ENCODE measurements at places on chromosomes 11 and 22.

DNA sequence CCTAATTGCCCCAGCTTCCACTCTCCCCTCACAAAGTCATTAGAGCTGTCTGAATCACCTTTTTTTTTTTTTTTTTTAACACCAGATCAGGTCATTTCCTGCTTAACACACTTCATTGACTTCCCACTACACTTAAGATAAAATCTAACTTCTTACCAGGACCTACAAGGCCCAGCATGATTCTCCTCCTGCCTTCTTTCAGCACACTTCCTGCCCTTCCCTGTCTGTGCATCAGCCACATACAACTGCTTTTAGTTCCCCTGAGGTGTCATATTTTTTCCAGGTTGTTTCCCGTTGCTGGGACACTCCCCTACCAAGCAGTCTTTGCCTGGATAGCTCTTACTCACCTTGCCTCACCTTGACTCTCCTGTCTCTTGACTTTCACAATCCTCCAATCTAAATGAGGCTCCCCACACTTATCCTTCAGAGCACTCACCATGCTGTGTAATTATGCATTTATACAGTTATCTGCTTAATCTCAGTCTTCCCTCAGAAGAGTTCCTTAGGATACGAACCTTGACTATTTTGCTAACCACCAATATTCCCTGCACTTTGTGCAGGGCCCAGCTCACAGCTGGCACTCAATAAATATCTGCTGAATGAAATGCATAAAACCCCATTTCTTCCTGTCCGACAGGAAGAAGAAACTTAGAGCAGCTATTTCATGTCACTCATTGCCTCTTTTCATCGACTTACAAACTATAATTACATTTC lies 96.6 kb upstream of the AKIP1 start:
- DNase-seq, result no peak
- H3K27ac ChIP-seq, result no peak overlapping the region
- H3K27me3 ChIP-seq, result no peaks in the 10 kb centered on the region

DNA sequence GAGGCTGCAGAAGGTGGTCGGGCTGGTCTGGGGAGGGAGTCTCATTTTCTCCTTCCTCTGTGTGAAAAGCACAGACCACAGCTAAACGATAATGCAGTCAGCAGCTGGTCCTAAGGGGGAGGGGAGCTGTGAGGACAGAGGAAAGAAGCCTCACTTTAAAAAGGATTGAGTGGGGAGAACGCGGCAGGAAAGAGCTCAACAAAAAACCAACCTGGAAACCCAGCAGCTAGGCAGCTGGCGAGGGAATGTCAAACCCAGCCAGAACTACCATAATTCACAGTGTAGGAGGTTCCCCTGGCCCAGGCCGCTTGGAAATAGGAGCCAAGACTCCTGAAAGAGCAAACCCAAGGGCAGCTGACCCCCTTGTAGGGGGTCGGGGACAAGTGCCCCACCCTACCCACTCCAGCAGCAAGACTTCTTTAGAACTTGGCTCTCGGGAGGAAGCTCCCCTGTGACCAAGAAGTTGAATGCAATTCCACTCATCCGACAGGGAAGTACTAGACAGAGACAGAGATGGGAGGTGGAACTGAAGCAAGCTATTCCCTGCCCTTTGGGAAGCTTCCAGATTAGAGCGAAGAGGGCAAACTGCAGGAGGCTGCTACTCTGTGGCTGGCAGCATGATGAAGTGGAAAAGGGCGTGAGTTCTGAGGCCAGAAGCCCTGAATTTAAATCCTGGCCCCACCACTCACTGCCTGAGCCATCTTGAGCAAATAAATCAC lies 16.5 kb upstream of the DGKZ start:
- peaks cover 14% of the 10 kb centered on the region for H3K27me3 ChIP-seq
- no peak overlapping the region for H3K27ac ChIP-seq
- H3K4me3 ChIP-seq, result no peak overlapping the region
- DNase-seq, result peak; percentile 56
- H3K36me3 ChIP-seq, result no peaks in the 10 kb centered on the region
- peaks cover 19% of the 10 kb centered on the region for H3K4me1 ChIP-seq

GRCh38 chr11:8713760-8714454 lies 31.3 kb downstream of the RPL27A start:
- H3K27ac ChIP-seq, result no peak overlapping the region
- H3K36me3 ChIP-seq, result peaks cover 2% of the 10 kb centered on the region
- no peaks in the 10 kb centered on the region for H3K27me3 ChIP-seq
- peaks cover 6% of the 10 kb centered on the region for H3K4me1 ChIP-seq
- H3K4me3 ChIP-seq, result no peak overlapping the region

GRCh38 chr11:13495929-13496328 lies at the start of gene PTH:
PTH (minus strand) TSS chr11:13495997; CDS start chr11:13492855, 3,142 bp downstream.
- H3K27ac ChIP-seq, result no peak within 1 kb of the TSS
- no peaks in the 10 kb centered on the region for H3K4me1 ChIP-seq
- DNase-seq, result no peak
- no peaks in the 10 kb centered on the region for H3K36me3 ChIP-seq
- no peaks in the 10 kb centered on the region for H3K27me3 ChIP-seq
- H3K4me3 ChIP-seq, result no peak within 1 kb of the TSS

GRCh38 chr11:34344768-34345539 lies 12.9 kb downstream of the ABTB2 start:
- no peaks in the 10 kb centered on the region for H3K36me3 ChIP-seq
- H3K4me3 ChIP-seq, result no peak overlapping the region
- no peak overlapping the region for H3K27ac ChIP-seq
- peaks cover 5% of the 10 kb centered on the region for H3K4me1 ChIP-seq

- H3K4me1 ChIP-seq, result peaks cover 26% of the 10 kb centered on the region
- H3K36me3 ChIP-seq, result no peaks in the 10 kb centered on the region
- DNase-seq, result no peak
- H3K4me3 ChIP-seq, result no peak overlapping the region
- no peak overlapping the region for H3K27ac ChIP-seq
- H3K27me3 ChIP-seq, result no peaks in the 10 kb centered on the region
These were observed 18.6 kb downstream of the TREH start for GRCh38 chr11:118660681-118661424.

DNA sequence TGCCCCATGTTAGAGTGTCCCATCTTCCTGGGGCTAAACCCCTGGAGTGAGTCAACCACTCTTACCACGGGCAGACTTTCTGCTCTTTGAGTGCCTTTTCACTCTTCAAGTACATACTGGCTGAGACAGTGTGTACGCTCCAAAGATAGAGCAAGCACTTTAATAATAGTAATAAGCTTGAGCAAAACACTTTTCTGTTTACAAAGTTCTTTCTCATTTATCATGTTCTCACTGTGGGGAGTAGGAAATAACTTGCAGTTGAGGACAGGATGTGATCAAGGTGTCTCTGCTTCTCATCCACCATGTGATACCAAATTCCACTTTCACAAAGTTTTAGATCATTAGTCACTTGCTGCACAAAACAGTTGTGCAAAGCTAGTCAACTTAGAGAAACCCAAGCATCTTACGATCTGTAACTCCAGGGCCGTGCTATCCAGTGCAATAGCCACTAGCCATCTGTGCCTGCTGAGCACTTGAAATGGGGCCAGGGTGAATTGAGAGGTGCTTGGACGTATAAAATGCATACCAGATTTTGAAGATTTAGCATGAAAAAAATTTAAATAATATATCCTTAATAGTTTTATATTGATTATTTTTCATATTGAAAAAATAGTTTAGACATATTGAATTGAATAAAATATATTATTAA lies 135.3 kb downstream of the KIF18A start:
- H3K27ac ChIP-seq, result no peak overlapping the region
- no peaks in the 10 kb centered on the region for H3K4me1 ChIP-seq
- DNase-seq, result no peak
- no peaks in the 10 kb centered on the region for H3K36me3 ChIP-seq
- H3K4me3 ChIP-seq, result no peak overlapping the region
- H3K27me3 ChIP-seq, result no peaks in the 10 kb centered on the region

GRCh38 chr11:47137476-47137875 lies 39.2 kb downstream of the ARFGAP2 start:
- no peaks in the 10 kb centered on the region for H3K27me3 ChIP-seq
- no peak overlapping the region for H3K27ac ChIP-seq
- H3K4me1 ChIP-seq, result no peaks in the 10 kb centered on the region
- H3K4me3 ChIP-seq, result no peak overlapping the region

DNA sequence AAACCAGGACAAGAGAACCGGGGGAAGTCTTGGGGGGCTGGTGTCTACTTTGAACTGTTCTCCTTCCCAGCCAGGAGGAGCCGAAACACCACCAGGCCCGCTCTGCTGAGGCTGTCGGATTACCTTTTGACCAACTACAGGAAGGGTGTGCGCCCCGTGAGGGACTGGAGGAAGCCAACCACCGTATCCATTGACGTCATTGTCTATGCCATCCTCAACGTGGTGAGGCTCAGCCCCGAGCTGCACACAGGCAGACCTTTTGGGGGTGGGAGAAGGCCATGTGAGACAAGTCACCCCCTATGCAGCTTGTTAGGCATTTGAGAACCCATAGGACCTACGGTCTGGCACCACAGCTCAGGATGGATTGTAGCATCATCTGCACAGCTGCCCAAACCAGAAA lies 2.8 kb downstream of the HTR3A start:
- H3K27ac ChIP-seq, result no peak overlapping the region
- no peak for DNase-seq
- peaks cover 3% of the 10 kb centered on the region for H3K27me3 ChIP-seq
- H3K4me3 ChIP-seq, result no peak overlapping the region

- no peaks in the 10 kb centered on the region for H3K36me3 ChIP-seq
- H3K4me1 ChIP-seq, result no peaks in the 10 kb centered on the region
- DNase-seq, result no peak
These were observed 110.5 kb downstream of the MICAL3 start for GRCh38 chr22:17913801-17914347.

- no peak overlapping the region for H3K4me3 ChIP-seq
- H3K4me1 ChIP-seq, result no peaks in the 10 kb centered on the region
- H3K27me3 ChIP-seq, result no peaks in the 10 kb centered on the region
- peaks cover 32% of the 10 kb centered on the region for H3K36me3 ChIP-seq
- no peak overlapping the region for H3K27ac ChIP-seq
- DNase-seq, result no peak
These were observed 31.7 kb downstream of the ALG12 start for GRCh38 chr22:49886346-49887063.

- no peak overlapping the region for H3K27ac ChIP-seq
- no peak overlapping the region for H3K4me3 ChIP-seq
- H3K27me3 ChIP-seq, result no peaks in the 10 kb centered on the region
- no peak for DNase-seq
- no peaks in the 10 kb centered on the region for H3K4me1 ChIP-seq
- H3K36me3 ChIP-seq, result no peaks in the 10 kb centered on the region
These were observed 11.9 kb downstream of the LMO1 start for GRCh38 chr11:8251616-8252295.

DNA sequence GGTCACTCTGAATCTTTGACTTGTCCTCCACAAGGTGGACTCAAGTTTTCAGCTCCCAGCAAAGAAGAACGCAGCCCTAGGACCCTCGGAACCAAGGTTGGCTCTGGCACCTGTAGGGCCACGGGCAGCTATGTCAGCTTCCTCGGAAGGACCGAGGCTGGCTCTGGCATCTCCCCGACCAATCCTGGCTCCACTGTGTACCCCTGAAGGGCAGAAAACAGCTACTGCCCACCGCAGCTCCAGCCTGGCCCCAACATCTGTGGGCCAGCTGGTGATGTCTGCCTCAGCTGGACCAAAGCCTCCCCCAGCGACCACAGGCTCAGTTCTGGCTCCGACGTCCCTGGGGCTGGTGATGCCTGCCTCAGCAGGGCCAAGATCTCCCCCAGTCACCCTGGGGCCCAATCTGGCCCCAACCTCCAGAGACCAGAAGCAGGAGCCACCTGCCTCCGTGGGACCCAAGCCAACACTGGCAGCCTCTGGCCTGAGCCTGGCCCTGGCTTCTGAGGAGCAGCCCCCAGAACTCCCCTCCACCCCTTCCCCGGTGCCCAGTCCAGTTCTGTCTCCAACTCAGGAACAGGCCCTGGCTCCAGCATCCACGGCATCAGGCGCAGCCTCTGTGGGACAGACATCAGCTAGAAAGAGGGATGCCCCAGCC lies 2.2 kb downstream of the INPP5J start:
- no peak overlapping the region for H3K27ac ChIP-seq
- H3K4me1 ChIP-seq, result peaks cover 15% of the 10 kb centered on the region
- no peak overlapping the region for H3K4me3 ChIP-seq
- H3K36me3 ChIP-seq, result no peaks in the 10 kb centered on the region
- no peak for DNase-seq

GRCh38 chr11:34309965-34310364 lies 47.8 kb downstream of the ABTB2 start:
- no peaks in the 10 kb centered on the region for H3K36me3 ChIP-seq
- no peak overlapping the region for H3K27ac ChIP-seq
- DNase-seq, result no peak
- no peak overlapping the region for H3K4me3 ChIP-seq
- peaks cover 14% of the 10 kb centered on the region for H3K4me1 ChIP-seq
- H3K27me3 ChIP-seq, result no peaks in the 10 kb centered on the region

DNA sequence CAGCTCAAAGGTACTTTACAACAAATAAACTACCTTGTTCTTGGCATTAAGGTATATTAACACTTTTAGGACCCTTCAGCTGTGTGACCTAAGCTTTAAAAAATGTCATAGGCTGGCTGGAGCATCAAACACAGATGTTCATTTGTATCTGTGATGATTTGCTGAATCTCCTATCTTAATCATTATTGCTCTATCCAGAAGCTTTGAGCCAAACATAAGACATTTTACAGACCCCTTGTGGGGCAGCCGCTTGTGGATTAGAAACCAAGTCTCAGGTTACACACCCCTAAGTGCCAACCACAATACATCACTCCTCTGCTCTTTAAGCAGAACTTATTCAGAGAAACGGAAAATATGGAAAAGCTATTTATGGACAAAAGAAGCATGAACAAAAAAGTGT lies 394.2 kb upstream of the CCDC90B start:
- no peaks in the 10 kb centered on the region for H3K36me3 ChIP-seq
- no peak overlapping the region for H3K27ac ChIP-seq
- no peak overlapping the region for H3K4me3 ChIP-seq

DNA sequence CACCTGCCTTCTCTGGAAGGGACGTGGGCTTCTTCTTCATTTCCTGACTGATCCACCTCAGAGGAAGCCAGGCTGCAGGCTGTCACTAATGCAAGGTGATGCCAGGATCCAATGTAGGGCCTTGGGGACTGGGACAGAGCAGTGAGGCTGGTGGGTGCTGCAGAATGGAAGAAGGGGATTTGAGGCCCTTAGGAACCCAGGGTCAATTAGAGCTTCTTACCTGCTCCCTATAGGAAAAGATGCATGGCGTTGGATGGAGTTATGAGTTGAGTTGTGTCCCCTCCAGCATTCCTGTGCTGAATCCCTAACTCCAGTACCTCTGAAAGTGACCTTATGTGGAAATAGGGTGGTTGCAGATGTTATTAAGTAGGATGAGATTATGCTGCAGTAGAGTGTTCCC lies 190.4 kb downstream of the MIAT start:
- no peak overlapping the region for H3K4me3 ChIP-seq
- H3K27ac ChIP-seq, result no peak overlapping the region
- no peaks in the 10 kb centered on the region for H3K36me3 ChIP-seq
- peaks cover 3% of the 10 kb centered on the region for H3K4me1 ChIP-seq
- no peaks in the 10 kb centered on the region for H3K27me3 ChIP-seq

GRCh38 chr11:35047179-35047578 lies 91.8 kb upstream of the CD44 start:
- H3K4me3 ChIP-seq, result no peak overlapping the region
- H3K27me3 ChIP-seq, result no peaks in the 10 kb centered on the region
- no peaks in the 10 kb centered on the region for H3K36me3 ChIP-seq
- H3K27ac ChIP-seq, result no peak overlapping the region
- no peak for DNase-seq
